ENCODE measurements at places on chromosomes 6 and 20. TPM values are rescaled to one million over a fixed set of nuclear protein-coding genes. Genes with fewer than 3 reads are reported as not detected.
A peak's percentile ranks its signal among the peaks of the same experiment; 100 is the strongest.

GRCh38 chr6:15456422-15456821 is 206.4 kb downstream of the DTNBP1 start:
- DNase-seq: no peak

IL17F gene
- total RNA-seq: 0.32 TPM

DNA sequence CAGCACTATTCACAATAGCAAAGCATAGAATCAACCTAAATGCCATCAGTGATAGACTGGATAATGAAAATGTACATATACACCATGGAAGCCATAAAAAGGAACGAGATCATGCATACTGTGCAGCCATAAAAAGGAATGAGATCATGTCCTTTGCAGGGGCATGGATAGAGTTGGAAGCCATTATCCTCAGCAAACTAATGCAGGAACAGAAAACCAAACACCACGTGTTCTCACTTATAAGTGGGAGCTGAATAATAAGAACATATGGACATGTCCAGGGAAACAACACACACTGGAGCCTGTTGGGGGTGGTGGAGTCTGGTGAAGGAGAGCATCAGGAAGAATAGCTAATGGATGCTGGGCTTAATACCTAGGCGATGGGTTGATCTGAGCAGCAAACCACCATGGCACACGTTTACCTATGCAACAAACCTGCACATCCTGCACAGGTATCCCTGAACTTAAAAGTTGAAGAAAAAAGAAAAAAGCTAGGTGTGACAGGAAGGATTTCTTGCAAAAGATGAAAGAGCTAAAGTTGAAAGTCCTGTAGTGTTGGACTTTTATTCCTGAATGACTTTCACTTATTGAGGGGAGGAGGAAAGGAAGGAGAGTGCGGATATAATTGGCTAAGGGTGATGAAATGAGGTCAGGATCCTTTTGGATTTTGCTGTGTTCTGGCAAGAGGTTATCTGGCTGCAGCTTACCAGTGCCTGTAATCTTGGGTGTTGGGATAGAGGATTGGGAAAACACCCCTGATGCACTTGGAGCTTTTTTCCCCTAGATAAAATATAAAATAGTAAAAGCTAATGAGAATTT is 8.5 kb downstream of the TRMT11 start:
- no peak for DNase-seq

DNA sequence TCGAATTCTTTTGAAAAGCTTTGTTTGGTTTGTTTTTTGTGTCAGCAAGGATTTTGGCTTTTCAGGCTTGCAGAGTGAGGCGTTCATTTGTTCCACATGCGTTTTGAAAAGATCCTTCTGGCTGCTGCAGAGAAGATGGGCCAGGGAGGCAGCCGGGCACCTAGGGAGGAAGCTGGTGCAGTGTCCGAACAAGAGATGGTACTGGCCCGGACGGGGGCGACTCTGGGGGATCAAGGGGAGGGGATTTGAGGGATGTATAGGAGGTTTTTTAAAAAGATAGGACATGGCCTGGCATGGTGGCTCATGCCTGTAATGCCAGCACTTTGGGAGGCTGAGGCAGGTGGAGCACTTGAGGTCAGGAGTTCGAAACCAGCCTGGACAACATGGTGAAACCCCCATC is 55.3 kb downstream of the DLGAP4 start:
- DNase-seq: no peak

DNA sequence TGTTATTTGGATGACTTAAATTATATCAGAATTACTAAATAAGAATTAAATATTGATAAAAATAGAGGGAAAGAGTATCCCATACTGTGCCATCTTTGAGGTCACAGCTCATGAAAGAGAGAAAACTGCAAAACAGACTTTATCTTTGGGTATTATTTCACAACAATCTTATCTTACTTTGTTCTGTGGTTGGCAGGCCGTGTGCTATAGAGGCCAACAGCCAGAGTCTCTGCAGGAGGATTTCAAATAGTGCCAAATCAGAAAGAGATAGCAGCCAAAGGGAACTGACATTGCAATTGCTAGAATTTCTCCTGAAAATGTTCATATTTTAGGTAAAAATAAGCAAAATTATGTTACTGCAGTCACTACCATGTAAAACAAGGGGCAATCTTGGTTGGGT is 354.2 kb downstream of the GRIK2 start:
- DNase-seq: no peak

- DNase-seq: peak; percentile 28
These were observed 73.2 kb upstream of the CNKSR3 start for GRCh38 chr6:154583546-154584188.

HLA-DRB5 gene
- 26.7 TPM for total RNA-seq

TMEM151B gene
- total RNA-seq: 0.12 TPM

GRCh38 chr20:48483334-48484066 is 344.3 kb downstream of the PREX1 start:
- DNase-seq: peak; percentile 15

- DNase-seq: peak; percentile 85
These were observed 104.9 kb downstream of the GJA10 start for GRCh38 chr6:89999154-89999553.

DNA sequence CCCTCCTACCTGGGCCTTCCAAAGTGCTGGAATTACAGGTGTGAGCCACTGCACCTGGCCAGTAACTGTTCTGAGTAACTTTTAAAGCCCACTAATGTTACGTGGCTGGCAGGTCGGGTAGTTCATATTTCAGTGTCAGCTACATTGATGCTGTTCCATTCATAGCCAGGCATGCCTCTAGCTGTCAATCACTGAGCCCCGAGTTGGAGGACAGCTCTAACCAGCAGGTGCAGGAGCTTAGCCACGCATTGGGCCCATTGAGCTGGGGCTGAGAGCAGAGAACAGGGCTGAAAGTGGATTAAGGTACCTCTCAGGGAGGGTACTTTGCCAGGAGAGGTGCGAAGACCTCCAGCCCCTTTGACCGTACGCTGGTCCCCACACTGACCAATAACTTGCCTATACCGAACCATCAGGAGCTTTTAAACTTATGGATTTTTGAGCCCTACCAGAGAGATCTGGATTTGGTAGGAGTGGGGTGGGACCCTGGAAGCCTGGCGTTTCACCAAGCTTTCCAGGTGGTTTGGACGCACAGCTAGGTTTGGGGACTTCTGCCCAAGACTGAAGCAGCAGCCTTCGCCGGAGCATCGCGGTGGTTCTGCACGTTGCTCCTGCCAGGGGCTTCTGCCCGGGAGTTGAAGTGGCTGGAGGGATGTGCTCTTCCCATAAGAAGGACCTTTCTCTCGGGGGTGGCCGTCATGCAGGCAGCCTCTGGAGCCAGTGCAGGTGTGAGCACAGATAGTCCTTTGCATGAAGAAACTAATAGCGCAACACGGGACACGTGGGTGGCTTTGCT is 82.6 kb downstream of the SERAC1 start:
- no peak for DNase-seq

GRCh38 chr20:31695849-31696804 is 26.5 kb downstream of the BCL2L1 start:
- DNase-seq: no peak

GRCh38 chr6:158223926-158224325 is 55.8 kb downstream of the GTF2H5 start:
- no peak for DNase-seq

SYCP2 gene
- 0.74 TPM for total RNA-seq

DNA sequence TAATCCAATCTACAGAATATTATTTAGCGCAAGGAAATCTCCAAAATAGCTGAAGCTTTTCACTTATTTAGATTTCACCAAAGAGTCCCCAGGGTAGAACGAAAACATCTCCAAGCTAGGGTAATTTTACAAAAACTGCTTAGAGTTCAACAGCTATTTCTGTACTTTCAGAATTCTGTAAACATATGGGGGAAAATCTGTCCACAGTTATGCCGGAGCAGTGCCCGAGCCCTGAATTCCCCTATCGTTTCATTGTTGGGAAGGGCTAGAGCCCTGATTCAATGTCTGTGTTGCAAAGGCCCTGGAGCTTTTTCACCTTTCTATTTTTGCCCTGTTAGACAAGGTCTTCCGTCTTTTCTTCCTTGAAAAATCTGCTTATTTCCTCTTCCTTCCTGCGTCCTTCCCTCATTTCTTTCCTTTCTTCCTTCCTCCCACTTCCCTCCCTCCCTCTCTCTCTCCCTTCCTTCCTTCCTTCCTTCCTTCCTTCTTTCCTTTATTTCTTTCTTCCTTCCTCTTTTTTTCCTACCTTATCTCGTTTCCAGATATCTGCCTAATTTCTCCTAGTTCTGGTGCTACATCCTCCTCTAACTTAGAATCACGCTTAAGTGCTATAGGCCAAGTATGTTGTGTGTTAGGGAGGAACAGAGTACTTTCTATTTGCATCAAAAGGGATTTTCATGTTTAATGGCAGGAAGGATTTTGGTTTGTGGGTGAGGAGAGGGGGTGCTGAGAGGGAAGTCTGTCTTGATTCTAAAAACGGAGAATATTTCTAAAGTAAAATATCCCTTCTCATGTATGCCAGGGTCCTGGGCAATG is 122.5 kb upstream of the BMP2 start:
- no peak for DNase-seq

- no peak for DNase-seq
These were observed 131.9 kb downstream of the EPM2A start for GRCh38 chr6:145603424-145603833.

DNA sequence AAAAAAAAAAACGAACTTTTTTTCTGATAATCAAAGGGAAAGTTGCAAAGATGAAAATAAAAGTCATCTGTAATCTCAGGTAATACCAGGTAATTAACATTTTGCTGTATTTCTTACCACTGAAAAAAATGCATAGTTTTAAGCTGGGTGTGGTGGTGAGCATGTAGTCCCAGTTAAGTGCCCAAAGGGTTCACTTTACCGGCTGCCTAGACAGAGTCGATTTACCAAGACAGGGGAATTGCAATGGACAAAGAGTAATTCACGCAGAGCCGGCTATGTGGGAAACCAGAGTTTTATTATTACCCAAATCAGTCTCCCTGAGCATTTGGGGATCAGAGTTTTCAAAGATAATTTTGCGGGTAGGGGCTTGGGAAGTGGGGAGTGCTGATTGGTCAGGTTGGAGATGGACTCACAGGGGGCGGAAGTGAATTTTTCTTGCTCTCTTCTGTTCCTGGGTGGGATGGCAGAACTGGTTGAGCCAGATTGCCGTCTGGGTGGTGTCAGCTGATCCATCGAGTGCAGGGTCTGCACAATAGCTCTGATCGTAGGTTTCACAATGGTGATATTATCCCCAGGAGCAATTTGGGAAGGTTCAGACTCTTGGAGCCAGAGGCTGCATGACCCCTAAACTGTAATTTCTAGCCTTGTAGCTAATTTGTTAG is 51.9 kb downstream of the RPF2 start:
- no peak for DNase-seq

UNC5CL gene
- 4.1 TPM for total RNA-seq

CCN6 gene
- total RNA-seq: not detected

ADGRB3 gene
- total RNA-seq: 0.98 TPM

GRCh38 chr6:83432636-83433035 is 1.8 kb upstream of the ME1 start:
- DNase-seq: no peak

Data from colonic mucosa (tissue), 4 donors.